ENCODE measurements at places on chromosomes 1 and 21.

- DNase-seq = no peak
Measured at GRCh38 chr1:9927259-9927658, 15.9 kb downstream of the LZIC start.

- DNase-seq = no peak
Measured at GRCh38 chr1:236002025-236002390, 62.9 kb downstream of the NID1 start.

- DNase-seq = peak; percentile 16
Measured at GRCh38 chr1:196317535-196318522, 290.4 kb downstream of the KCNT2 start.

DNA sequence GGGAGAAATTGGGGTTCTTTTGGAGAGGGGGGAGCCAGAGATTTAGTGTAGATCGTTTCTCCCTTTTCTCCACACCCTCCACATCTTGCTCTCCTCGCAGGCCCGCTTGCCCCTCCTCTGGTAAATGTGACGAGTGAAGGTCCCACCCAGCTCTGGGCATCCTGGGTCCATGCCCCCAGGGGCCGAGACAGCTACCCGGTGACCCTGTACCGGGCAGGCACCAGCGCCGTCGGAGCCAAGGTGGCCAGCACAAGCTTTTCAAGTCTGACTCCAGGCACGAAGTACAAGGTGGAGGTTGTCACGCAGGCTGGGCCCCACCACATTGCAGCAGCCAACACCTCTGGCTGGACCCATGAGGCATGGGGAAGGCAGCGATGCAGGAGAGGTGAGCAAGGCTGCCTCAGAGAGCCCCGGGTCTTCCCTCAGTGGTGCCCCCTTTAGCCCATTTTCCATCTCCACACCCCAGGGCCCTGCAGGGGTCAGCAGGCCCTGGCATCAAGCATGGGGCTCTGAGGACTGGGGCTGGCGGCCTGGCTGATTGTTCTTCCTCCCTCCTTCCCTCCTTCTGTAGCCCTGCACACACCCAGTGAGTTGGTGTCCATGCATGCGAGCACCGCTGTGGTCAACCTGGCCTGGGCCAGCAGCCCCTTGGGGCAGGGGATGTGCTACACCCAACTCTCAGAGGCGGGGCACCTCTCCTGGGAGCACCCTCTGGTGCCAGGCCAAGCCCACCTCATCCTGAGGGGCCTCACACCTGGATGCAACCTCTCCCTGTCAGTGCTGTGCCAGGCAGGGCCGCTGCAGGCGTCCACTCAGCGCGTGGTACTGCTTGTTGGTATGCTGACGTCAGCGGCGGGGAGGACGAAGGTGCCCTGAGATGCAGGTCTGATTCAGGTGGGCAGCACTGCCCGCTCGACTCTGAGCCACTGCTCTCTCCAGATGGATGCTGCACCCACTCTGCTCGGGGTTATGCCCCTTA is 16.4 kb upstream of the LGR6 start:
- no peak for DNase-seq

- DNase-seq = no peak
Measured at GRCh38 chr1:70947835-70948234, 99.8 kb downstream of the PTGER3 start.

DNA sequence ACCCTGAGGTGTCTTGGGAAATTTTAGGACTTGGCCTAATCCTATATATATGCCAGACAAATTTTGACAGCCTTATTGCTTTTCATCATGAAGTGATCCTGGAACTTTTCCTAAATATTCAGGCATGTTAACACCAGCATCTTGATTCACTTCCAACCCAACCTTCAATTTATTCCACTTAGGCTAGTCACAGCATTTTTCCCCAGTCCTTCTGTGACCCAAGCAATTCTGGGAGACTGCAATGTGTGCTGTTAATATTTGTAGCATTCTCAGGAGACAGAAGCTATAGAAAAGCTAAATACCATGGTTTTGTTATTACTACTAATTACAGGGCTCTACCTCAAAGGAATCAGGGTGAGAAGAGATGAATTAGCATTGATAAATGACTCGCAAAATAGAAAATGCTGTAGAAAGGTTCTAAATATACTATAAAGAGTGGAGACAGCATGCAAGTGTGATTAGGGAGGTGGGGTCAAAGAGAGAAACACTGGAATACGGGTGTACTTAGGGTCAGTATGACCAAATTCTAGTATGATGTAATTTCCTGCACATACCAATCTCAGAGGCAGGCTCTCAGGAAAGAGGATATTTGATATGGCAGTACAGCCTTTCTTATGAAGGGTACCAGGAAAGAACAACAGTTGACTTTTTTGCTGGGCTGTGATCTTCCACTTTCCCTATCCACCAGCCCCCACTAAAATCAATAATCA is 29.1 kb downstream of the PRRX1 start:
- DNase-seq = no peak

GRCh38 chr1:67584938-67585337 is 100.1 kb upstream of the GADD45A start:
- no peak for DNase-seq

DNA sequence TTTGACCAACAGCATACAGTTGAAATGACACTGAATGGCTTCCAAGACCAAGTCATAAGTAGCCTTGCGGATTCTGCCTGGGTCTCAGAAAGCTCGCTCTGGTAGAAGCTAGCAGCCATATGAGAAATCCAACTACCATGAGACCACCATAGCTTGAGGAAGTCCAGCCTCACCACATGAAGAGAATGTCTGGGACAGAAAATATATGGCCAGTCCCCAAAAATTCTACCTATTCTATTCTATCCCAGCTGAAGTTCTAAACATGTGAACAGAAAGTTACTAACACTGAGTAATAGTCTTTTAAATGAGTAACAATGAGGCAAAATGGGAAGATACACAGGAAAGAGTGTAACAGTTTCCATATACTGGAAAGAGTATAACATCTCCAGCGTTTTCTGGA is 9.0 kb downstream of the FMO5 start:
- DNase-seq = no peak

DNA sequence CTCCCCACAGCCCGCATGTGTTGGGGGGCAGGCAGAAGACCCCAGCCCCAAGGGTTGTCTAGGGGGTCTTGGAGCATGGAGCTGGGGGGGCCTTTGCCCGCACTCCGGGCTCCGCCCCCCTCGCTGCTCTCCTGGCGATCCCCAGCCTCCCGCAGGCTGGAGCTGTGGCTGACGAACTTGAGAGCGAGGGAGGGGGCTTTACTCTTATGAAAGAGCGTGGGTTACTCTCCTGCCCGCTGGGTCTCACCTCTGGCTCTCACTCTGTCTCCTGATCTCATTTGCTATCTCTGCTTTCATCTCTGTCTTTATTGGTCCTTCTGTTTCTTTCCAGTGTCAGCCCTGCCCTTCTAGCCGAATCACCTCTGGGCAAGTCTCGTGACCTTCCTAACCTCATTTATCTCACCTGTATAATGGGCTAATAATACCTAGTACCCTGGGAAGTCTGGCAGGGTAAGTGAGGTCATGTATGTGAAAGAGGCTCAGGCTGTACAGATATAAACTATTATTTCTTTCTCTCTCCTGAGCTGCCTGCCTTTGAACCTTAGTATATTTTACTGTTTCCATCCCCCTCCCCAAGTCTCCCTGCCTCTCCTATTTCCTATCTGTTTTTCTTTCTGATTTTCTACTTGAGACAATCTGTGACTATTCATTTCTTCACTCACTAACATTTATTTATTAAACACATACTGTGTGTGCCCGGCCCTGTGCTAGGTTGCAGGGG is 731 bp downstream of the EFNA4 start:
- DNase-seq = no peak

DNA sequence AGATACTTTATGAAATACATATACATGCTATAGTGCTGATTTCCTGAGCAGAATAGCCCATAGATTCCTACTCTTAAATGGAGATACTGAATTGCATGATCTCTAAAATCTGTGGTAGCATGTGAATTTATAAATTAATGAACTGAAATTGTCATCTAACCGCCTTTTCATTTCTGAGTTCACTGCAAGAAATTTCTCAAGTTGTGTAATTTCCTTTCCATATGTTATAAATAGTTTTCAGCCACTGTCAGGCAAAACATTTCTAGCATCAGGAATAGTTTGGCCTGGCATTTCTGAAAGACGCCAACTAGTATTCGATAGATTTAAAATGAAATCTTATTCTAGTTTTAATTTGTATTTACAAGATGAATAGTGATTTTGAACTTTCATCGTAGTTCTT is 310.1 kb downstream of the USH2A start:
- no peak for DNase-seq

DNA sequence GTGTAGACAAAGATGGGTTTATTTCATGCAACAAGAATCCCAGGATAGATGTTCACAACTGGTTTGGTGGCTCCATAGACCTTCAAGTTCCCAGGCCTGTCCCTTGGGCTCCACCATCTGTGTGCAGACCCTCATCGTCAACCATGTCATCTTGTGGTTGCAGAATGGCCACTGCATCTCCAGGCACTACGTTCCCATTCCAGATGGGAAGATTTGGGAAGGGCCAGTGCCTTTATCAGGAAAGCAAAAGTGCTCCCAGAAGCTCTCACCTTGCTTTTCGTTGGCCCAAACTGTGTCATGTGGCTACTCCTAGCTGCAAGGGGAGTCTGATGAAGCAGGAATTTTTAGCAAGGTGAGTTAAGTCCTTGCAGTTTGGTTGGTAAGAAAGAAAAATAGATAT is 12.8 kb downstream of the TMCC2 start:
- no peak for DNase-seq

DNA sequence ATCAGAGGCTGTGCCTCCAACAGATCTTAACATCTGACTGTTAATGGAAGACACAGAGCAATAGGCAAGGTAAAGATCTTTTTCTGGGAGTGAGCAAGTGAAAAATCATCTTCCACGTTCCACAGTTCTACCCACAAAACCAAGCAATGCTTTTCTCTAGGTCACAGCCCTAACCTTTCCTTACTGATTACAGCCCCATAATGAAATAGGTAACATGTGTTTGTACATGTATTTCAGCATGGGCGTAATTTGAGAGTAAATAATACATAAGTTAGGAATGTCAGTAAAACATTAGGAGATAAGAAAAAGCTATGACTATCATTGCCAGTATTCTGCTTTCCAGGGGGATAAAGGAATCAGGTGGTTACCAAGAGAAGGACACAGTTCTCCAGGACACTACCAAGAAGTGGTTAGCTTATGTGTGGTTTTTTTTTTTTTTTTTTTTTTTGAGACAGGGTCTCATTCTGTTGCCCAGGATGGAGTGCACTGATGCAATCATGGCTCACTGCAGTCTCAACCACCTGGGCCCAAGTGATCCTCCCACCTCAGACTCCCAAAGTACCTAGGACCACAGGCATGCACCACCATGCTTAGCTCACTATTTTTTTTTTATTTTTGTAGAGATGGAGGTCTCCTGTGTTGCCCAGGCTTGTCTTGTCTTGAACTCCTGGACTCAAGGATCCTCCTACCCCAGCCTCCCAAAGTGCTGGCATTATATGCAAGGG is 72.0 kb downstream of the DAP3 start:
- no peak for DNase-seq

DNA sequence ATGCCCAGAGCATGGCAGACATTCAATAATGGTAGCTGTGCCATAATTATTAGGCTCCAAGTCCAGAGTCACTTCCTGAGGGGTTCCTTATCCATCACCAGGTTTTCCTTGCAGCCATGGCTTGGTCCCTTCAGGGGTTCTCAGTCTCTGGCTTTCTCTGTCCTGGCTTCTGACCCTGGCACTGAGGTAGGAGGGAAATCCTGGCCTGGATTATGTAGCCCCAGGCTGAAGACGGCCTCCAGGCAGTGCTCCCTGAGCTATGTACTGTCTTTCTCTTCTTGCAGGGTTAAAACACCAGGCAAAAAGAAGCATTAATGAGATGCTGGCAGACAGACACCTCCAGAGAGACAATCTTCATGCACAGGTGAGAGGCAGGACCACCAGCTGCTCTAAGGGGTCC is 9.5 kb upstream of the PADI3 start:
- peak; percentile 60 for DNase-seq

DNA sequence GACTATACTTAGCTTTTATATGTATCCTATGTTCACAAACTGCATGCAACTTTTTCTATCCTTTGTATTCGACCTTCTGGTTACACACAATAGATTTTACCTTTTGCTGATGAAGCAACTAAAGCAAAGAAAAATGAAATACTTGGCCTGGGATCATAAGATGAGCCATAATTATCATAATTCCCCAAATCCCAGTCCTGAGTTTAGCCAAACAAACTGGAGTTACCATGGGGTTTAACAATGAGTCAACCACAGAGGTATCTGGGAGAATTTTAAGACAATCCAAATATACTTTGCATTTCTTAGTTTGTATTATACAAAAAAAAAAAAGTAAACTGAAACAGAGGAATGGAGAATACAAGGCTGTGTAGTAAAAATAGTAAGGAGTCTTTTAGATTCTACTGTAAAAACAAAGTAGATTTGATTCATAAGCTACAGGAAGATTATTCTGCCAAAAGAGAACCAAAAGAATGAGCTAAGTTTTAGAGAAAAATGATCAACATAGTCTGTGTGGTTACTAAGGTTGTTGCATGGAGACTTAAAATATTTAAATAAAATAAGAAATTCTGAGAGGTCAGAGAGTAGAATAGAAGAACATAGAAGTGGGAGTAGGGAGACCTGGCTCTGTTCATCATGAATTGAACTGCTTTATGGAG is 60.4 kb upstream of the GORAB start:
- DNase-seq = no peak

- DNase-seq = no peak
Measured at GRCh38 chr1:90732136-90732535, 15.0 kb upstream of the BARHL2 start.

DNA sequence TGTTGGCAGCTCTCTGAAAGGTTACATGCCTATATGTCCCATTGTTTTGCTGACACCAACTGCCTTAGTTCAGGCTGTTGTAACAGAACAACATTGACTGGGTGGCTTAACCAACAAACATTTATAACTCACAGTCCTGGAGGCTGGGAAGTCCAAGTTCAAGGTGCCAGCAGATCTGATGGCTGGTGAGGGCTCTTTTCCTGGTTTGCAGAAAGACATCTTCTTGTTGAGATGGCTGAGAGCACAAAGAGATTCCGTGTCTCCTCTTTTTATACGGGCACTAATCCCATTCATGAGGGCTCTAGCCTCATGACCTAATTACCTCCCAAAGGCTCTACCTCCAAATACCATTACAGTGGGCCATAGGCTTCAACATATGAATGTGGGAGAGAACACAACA is 10.2 kb upstream of the STMN1 start:
- DNase-seq = no peak

DNA sequence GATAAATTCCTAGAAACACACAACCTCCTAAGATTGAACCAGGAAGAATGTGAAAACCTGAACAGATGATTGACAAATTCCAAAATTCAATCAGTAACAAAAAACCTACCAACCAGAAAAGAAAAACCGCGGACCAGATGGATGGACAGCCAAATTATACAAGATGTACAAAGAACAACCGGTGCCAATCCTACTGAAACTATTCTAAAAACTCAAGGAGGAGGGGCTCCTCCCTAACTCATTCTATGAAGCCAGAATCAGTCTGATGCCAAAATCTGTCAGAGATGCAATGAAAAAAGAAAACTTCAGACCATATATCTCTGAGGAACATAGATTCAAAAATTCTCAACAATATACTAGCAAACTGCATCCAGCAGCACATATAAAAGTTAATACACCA is 262.4 kb upstream of the DAB1 start:
- DNase-seq = no peak

GRCh38 chr1:154408174-154408777 is 3.1 kb downstream of the IL6R start:
- no peak for DNase-seq
